Activated CD4-positive, alpha-beta T cell treated with anti-CD3 and anti-CD28 coated beads, Interleukin-2, amount 50 U/mL, for 48 hours (primary cell): ENCODE measurements at places on chromosomes 16 and 17.

- no peak for DNase-seq
Measured at GRCh38 chr16:55389426-55390073, 65.5 kb downstream of the IRX6 start.

- peak; percentile 51 for DNase-seq
Measured at GRCh38 chr17:78381601-78382232, 3.3 kb downstream of the PGS1 start.

DNA sequence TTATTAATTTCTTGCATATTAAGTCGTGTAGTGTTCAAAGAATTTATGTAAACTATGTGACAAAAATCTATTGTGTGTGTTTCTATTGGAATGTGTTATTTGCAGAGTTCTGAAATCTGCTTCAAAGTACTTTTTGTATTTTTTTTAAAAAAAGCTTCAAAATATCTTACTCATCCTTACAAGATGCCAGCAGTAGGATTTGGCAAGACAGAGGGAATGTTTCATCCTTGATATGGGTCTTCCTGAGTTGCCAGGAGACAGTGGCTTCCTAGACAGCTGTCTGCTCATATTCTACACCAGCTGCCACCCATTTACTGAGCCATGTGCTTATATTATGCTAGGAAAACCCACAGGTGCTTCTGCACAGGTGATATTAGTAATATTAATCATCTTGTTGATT is 36.4 kb downstream of the EFCAB5 start:
- no peak for DNase-seq

GRCh38 chr17:2925011-2925410 is 128.8 kb downstream of the RAP1GAP2 start:
- DNase-seq, result no peak

DNA sequence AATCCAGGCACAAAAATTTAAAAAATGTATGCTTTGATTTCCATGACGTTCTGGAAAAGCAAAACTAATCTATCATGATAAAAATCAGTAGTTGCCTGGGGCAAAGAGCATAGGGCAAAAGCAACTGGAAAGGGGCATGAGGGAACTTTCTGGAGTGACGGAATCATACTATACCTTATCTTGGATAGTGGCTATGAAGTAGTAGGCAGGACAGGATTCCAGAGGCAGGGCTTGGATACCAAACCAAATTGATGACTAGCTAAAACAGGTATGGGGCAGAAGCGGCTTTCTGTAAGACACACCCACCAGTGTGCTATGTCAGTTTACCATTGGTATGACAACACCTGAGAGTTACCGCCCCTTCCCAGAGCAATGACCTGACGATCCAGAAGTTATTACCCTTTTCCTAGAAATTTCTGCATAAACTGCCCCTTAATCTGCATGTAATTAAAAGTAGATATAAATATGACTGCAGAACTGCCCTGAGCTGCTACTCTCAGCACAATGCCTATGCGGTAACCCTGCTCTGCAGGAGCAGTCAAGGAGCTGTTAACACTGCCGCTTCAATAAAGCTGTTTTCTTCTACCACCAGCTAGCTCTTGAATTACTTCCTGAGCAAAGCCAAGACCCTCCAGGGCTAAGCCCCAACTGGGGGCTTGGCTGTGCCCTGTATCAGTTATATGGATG is 56.7 kb downstream of the CFDP1 start:
- DNase-seq, result no peak

GRCh38 chr17:80649672-80650330 is 105.2 kb downstream of the RPTOR start:
- DNase-seq, result peak; percentile 80
